ENCODE measurements at places on chromosomes 11 and 22.

DNA sequence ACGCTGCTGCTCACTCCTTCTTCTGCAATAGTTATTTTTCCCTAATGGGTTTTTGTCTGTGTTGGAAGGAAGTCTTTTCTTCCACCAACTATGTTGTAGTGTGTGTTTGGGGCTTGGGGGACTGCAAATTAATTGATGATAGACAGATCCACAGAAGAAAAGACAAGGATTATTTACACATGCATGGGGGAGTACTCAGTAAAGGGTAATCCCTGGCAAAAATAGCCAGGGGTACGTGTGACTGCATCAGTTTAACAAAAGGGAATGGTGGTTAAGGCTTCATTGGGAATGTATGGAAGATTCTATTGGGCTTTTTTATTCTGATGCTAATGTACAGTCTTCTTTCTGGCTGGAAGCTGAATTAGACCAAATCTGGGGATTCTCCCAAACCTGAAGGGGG is 20.2 kb upstream of the FEZ1 start:
- no peak for DNase-seq

DNA sequence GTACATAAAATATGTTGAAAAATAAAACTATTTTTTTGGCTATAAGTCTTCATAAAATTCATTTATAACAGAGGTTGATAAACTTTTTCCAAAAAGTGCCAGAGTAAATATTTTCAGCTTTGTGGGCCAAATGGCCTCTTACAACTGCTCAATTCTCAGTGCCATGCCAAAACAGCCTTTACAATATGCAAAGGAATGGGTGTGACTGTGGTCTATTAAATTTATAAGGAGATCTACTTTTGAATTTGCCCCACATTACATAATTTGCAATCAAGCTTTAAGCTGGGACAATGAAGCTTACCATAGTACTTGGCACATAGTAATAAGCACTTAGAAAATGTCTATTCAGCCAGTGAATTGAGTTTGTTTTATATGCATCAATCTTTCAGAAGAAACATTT is 22.6 kb downstream of the EIF3M start:
- DNase-seq = no peak

- no peak for DNase-seq
Observed at GRCh38 chr22:48710410-48710809, 1117.3 kb downstream of the BRD1 start.

- DNase-seq = no peak
Observed at GRCh38 chr11:33753304-33753967, 17.2 kb upstream of the CD59 start.

Data from stimulated activated CD8-positive, alpha-beta memory T cell treated with anti-CD3 and anti-CD28 coated beads, Interleukin-4, amount 100 ng/mL, for 1 hour (primary cell).